Activated effector memory CD4-positive, alpha-beta T cell treated with Interleukin-2 at 50 U/mL for 16 hours (primary cell): ENCODE measurements at places on chromosomes 6 and 20.

GRCh38 chr6:120990866-120991265 lies 343.4 kb downstream of the TBC1D32 start:
- no peak for DNase-seq

- no peak for DNase-seq
Observed at GRCh38 chr20:20795721-20796120, 83.3 kb upstream of the RALGAPA2 start.

- DNase-seq: no peak
Observed at GRCh38 chr20:50317609-50318008, 127.0 kb downstream of the CEBPB start.

DNA sequence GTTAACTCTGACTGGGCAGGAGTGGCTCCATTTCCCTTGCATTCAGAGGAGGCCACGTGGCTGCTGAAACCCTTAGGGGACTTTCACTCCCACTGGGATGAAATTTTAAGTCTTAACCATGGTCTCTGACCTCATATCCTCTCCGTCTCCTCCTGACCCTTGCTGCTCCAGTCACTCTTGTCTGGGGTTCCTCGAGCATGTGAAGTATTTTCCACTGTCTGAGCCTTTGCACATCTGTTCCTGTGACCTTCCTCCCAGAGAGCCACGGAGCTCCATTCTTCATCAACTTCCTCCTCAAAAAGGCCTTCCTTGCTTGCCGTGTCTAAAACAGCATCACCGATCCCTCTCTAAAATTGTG lies 153.0 kb upstream of the UST start:
- no peak for DNase-seq

DNA sequence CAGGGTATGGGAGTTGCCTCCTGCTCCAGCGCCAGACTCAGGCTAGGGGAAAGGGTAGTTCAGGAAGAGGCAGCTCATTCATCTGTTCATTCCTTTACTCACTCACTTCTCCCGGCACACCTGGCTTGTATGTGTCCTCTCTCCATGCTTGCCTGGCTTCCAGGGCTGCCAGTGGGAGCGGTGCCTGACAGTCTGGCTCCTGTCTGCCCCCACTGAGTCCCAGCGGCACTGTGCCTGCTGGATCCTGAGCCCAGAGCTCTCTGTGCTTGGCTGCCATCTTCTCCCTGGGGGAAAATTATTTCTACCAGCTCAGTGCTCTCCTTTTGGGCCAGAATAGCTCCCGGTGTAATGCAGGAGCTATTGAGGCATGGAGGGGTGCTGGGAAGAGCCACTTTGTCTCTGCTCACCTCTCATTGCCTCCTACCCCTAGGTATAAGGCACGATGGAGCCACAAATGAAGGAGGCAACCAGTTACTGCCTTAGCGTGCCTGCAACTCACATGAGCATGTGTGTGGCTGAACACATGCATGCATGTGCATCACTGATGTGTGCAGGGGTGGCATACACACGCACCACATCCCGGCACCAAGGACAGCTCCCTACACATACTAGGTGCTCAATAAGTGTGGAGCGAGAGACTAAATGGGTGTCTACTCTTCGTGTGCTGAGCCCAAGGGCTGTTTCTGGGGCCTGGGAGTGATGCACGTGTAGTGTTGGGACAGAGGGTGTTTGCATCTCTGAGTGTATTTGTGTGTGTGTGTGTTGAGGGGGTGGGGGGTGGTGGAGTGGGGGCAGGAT lies 46.6 kb downstream of the CDH22 start:
- DNase-seq: no peak

DNA sequence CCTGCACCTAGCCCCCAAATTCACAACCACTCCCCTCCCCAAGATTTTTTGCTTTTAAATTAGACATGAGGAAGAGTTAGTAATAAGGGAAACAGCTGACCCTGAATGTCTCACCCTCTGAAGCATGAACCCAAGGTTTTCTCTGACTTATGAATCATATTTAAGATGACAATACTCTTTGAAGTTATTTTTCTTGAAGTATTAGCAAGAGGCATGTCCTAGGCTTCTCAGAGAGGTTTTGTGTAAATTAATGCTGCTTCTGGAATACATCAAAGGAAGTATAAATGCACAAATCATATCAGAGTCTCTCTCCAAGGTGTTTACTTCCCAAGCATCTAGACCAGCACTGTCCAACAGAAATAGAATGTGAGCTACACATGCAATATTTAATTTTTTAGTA lies 408.1 kb upstream of the MARCKS start:
- no peak for DNase-seq

DNA sequence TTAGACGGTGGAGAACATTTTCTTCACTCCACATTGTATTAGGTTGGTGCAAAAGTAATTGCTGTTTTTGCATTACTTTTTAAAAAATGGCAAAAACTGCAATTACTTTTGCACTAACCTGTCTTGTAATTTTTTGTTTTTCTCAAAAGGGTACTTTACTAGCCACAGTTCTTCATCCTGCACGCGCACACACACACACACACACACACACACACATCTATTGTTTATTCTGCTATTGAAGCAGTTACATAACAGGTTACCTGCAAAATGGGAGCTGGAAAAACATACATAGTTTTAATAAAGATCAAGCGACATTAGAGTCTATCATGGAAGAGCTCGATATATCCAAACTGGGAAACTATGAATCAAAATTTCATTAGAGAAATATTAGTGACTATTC lies 235.2 kb downstream of the SIM1 start:
- DNase-seq: no peak

DNA sequence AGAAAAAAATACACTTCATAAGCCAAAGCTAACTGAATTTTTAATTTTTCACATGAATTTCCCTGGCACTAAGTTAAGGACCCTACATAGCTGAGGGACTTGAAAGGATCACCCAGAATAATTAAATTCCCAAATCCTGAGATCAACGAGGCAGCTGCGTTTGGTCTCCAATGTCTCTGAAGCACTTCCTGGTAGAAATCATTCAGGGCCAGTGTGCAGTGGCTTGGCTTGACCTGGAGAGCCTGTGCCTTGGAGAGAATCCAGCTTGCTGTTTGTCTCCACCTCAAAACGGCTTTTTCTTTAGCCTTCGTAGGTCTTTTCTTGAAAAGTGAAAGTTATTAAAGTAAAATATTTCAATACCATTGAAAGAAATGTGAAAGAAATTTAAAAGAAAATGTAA lies 92.4 kb downstream of the SMOC2 start:
- no peak for DNase-seq

GRCh38 chr6:25893778-25894177 lies 19.7 kb upstream of the SLC17A3 start:
- no peak for DNase-seq

GRCh38 chr6:159044899-159045727 lies at the start of gene TAGAP:
TAGAP (minus strand) TSS chr6:159044991; CDS start chr6:159044146, 845 bp downstream.
- peak; percentile 76 for DNase-seq

DNA sequence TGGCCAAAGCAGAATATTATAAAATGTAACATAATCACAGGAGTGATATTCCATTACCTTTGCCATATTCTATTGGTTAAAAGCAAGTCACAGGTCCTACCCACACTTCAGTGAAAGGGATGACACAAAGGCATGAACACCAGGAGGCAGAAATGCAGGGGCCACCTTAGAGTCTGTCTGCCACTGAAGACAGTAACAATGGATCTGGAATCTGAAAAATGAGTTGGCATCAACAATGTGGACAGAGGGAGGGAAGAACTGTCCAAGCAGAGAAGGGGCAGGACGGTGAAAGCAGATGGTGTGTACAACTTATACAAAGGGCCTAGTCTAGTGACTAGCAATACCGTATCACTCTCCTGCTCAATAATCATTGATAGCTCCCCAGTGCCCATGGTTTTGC lies 6.6 kb upstream of the LPIN3 start:
- DNase-seq: no peak
